ENCODE measurements at places on chromosomes 1 and 21. TPM values are rescaled to one million over a fixed set of nuclear protein-coding genes. Genes with fewer than 3 reads are reported as not detected.

Gene KRTAP10-11
- not detected for total RNA-seq

Gene SAMD13
- total RNA-seq = 0.78 TPM

Gene VAV3
- 1.9 TPM for total RNA-seq

GRCh38 chr1:205743977-205744376 is 6.0 kb downstream of the NUCKS1 start:
- DNase-seq = no peak

DNA sequence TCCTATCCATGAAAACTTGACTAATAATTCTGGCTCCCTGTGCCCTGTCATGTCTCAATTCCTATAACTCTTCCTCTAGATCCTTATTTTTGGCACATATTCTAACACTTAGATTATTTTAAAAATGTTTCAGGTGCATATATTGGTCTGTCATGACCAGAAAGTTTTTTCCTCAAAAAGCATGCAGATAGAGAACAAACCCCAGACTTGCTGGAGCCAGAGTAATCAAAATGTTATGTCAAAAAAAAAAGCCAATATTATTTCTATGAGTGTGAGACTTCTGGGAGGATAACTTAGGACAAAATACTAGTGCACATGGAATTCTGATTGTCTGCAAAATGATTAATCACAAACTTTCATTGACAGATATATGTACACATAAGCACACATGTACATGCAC is 135.1 kb upstream of the MROH9 start:
- DNase-seq = no peak

- DNase-seq = no peak
Observed at GRCh38 chr1:175182201-175182746, 10.3 kb downstream of the KIAA0040 start.

DNA sequence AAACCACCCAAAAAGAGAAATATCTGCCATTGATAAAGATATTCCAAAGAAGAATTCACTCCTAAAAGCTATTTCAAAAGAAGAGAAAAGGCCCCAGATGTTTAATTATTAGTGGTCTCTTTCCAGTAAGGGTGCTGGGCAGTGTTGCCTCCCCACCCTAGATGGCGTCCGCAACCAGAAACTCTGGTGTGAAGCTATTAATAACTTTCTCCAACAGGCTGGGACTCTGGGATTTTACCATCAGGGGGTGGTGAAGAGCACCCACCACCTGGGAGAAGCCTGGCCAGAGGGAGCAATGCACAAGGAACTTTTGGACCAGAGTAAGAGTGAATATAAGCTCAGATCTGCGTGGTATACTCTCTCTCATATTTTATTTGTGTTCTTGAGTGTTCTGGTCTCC is 115.4 kb upstream of the TIAM1 start:
- no peak for DNase-seq

Measured in cardiac septum (tissue), 1 donor.